ENCODE measurements at places on chromosomes 3 and 15.

GRCh38 chr15:82051664-82052063, 5.8 kb upstream of the MEX3B start:
- no peak for DNase-seq

DNA sequence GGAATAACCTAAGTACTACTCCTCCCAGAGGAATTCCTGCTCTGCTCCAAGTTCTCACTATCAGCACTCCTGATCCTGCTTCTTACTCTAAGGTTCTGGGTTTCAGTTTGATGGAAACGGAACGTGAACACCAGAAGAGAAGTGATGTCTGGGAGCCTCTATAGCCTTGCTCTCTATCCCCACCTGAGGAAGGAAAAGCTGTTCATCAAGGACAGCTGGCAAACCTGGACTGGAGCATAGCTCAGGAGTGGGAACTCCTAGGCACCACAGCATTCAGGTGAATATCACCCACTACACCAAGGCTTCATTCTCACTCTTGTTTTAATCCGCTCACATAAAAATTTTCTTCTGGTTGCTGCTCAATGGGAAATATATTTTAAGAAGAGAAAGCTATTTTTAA, 13.0 kb upstream of the CADPS start:
- DNase-seq: no peak

GRCh38 chr3:176447369-176447768, 749.9 kb downstream of the TBL1XR1 start:
- DNase-seq: no peak

DNA sequence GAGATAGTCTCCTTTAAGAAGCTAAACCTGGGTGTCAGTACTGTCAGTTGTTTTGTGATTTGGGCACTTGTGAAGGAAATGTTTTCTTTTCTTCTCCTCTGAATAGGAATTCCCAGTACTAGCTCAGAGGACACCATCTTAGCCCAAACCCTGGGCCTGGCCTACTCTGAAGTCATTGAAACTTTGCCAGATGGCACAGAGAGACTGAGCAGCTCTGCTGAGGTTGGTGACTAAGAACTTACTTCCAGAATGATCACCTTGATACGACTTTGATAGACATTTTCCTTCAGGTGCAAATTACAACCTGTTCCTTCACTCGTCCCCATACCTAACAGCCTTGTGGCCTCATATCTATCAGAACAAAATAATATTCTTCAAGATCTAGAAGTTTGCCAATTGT, 100.2 kb downstream of the LARS2 start:
- no peak for DNase-seq

GRCh38 chr3:187750006-187750512, 4.8 kb upstream of the BCL6 start:
- DNase-seq: no peak

- DNase-seq: peak; percentile 51
These were observed 26.3 kb upstream of the MNS1 start for GRCh38 chr15:56491110-56491722.

DNA sequence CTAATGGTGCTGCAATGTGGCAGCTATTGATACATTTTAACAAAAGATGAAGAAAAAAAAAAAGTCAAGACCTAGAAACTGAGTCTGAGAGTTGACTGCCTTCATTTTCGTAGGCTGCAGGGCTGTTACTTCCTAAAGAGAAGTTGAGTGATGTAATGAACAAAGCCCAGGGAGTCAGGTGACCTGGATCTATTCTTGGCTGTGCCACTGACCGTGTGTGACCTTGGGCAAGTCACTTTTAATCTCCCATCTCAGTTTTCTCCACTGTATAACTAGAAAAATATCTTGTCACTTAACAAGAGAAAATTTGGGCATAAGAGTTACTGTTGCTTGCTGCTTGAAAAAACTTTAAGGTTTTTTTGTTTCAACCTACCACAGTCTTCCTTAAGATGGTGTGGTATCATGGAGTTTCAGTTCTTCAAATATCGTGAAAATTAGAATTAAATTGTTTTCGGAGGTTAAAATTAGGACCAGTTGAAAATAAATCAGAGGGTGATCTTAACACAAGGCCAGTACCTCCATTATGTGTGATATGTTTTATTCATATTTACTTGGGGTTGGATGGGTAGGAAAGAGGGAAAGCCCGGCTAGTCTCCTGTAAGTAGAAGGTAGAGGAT, 5.8 kb downstream of the FMN1 start:
- DNase-seq: no peak

DNA sequence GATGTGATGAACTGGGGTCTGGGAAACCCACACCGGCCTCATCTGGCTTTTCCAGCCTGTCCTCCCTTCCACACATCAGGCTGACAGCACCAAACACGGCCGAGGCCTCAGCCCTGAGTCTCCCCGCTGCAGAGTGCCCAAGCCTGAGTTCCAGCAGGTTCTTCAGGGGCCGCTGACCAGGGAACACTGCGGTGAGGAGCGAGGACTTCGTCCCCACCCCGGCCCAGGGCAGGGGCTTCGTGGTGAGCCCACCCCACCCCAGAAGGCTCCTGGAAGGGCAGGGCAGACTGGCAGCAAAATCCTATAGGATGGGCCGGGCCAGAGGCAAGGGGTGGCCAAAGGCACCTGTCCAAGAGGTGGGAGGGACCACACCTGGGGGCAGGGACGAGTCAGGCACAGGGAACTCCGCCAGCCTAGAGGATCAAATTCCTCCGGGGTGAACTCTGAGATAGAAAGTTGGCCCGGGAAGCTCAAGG, at the start of gene SLC51A:
SLC51A (plus strand) TSS at position 446 of the 476 bp plus-strand sequence. CDS start 179 bp downstream, outside the sequence.
- no peak for DNase-seq

DNA sequence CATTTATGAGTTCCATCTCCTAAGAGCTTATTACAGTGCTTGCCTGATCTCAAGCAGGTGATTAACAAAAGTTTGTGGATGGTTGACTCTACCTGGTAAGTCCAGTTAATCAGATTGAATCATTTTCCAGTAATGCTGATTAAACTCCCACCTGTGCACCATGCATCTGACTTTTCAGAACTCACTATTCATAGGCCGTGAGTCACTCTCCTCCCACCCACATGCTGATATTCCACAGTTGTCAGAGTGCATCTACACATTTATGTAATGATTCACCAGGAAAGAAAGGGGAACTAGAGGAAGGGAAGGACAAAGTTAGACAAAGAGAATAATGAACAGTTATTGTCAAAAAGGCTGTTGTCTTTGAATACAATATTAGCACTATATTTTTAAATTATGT, 106.2 kb upstream of the UBE3A start:
- DNase-seq: no peak

GRCh38 chr3:35486295-35486694, 153.0 kb upstream of the ARPP21 start:
- no peak for DNase-seq

DNA sequence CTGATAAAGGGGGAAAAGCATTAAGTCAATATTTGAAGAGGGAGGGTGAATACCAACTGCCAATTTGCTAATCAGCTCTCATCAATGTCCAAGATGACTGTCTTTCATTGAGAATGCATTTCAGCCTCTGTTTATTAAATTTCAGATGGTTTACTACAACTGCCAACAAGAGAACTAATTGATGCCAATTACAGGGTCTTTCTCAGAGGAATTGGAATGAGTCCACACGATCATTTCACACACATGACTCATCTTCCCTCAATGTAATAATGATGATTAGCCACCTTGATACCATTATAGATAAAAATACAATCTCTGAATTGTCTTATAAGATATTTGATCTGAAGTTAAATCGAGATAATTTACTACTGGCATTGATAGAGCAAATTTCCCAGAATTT, 1274.4 kb downstream of the ROBO2 start:
- DNase-seq: no peak
